Stomach (tissue), 19 donors: ENCODE measurements at places on chromosomes 1 and 21. TPM values are rescaled to one million over a fixed set of nuclear protein-coding genes. Genes with fewer than 3 reads are reported as not detected.
A peak's percentile ranks its signal among the peaks of the same experiment; 100 is the strongest.

DNA sequence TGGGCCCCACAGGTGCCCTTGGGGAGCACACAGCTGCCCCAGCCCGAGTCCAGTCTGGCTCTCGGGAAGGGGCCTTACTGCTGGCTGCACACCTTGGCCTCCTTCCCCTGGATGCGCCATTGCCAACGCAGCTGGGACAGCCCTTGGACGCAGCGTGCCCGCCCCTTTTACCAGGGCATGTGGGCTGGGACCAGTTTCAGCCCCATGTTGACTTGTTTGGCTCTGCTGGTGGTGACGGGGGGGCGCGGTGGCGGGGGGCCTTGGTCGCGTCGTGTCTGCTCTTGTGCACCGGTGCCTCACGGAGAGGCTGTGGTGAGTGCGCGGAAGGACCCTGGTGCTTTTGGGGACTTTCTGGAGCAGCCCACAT, 19.6 kb downstream of the SKI start:
- peaks cover 96% of the 10 kb centered on the region for H3K4me1 ChIP-seq
- peak; percentile 16 for DNase-seq
- H3K27me3 ChIP-seq = no peaks in the 10 kb centered on the region
- H3K36me3 ChIP-seq = no peaks in the 10 kb centered on the region

- no peak overlapping the region for H3K4me3 ChIP-seq
- no peaks in the 10 kb centered on the region for H3K36me3 ChIP-seq
- H3K27me3 ChIP-seq = no peaks in the 10 kb centered on the region
- H3K27ac ChIP-seq = no peak overlapping the region
- H3K4me1 ChIP-seq = no peaks in the 10 kb centered on the region
- DNase-seq = no peak
These were observed 326.0 kb downstream of the BARHL2 start for GRCh38 chr1:90391126-90391525.

The COL9A2 gene
- total RNA-seq = 30.3 TPM

GRCh38 chr1:229013981-229014380, 256.9 kb upstream of the RAB4A start:
- no peak overlapping the region for H3K27ac ChIP-seq
- H3K36me3 ChIP-seq = no peaks in the 10 kb centered on the region
- no peak overlapping the region for H3K4me3 ChIP-seq
- no peaks in the 10 kb centered on the region for H3K27me3 ChIP-seq
- no peak for DNase-seq
- no peaks in the 10 kb centered on the region for H3K4me1 ChIP-seq
